ENCODE measurements at places on chromosomes 1 and 21. TPM values are rescaled to one million over a fixed set of nuclear protein-coding genes. Genes with fewer than 3 reads are reported as not detected.
A peak's percentile ranks its signal among the peaks of the same experiment; 100 is the strongest.

DNA sequence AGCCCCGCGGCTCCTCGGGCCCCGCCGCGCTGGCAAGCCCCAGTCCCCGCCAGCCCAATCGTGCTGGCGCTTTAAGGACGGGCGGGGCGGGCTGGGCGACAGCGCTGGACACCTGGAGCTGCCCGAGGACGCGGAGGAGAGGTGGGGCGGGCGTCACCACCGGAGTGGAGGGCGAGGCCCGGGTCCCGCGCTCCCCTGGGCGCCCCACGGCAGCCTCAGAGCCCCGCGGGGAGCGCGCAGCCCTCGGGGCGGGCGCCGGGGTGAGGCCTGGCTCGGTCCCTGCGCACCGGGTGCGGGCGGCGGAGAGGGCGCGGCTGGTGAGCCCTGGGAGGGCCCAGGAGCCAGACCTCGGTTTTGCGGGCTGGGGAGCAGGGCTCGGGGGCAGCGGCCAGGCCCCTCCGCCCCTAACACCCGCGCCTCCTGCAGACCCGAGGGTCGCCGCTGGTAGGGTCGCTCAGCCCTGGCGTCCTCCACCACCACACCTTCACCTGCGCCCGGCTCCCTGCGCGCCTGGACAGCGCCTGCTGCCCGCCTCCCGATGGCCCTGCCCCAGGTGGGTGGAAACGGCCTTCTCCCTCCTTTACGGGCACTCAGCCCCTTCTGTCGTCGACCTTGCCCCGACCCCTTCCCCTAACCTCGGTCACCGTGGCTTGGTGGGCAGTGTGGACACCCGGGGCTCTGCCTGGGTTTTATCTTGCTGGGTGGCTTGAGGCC is at the start of gene TMEM61:
TMEM61 (plus strand) TSS at position 101 of the 714 bp plus-strand sequence; CDS start at position 539, 438 bp downstream.
- DNase-seq: no peak

GRCh38 chr1:17470021-17470799 is 30.7 kb upstream of the RCC2 start:
- no peak for DNase-seq

Gene SKI
- polyA plus RNA-seq: 34.7 TPM

Gene ATP6V1G3
- not detected for polyA plus RNA-seq

Gene SLAMF1
- polyA plus RNA-seq: not detected

DNA sequence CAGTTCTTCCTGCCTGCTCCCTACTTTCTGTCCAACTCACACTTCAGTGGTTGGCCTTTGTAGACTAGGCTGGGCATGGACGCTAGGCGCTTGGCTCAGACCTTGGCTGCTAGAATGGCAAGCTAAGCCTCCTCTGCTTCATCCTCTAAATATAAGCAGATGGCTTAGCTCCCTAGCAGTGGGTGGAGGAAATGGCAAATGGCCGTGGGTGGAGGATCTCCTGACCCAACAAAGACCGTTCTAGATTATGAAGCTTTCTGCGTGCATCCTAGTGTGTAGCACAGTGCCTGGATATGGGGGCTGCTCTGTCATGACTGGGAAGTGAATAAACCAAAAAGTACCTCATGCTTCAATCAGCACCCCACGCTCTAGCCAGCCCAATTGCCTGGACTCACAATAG is 10.4 kb upstream of the ETV3L start:
- DNase-seq: peak; percentile 11

- DNase-seq: no peak
Observed at GRCh38 chr1:178607718-178608408, 95.0 kb downstream of the TEX35 start.

GRCh38 chr1:93081716-93082115 is 2.6 kb downstream of the MTF2 start:
- DNase-seq: no peak

All from aorta (tissue), 5 donors.